ENCODE measurements at places on chromosomes 1 and 21.
A peak's percentile ranks its signal among the peaks of the same experiment; 100 is the strongest.

DNA sequence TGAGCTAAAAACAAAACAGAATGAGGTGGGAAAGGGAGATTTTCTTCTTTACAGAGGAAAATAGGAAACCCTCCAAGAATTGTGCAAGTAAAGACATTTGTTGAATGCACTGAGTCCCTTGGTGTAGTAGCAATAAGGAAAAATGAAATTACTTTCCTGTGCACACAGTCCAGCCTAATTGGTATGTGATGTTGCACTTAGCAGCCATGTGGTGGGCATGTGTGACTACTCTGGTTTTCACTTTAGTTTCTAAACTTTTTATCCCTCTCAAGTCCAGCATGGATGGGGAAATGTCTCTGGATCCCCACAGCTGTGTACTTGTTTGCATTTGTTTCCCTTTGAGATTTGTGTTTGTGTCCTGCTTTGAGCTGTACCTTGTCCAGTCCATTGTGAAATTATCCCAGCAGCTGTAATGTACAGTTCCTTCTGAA lies 7.1 kb upstream of the AGO3 start:
- DNase-seq, result no peak

DNA sequence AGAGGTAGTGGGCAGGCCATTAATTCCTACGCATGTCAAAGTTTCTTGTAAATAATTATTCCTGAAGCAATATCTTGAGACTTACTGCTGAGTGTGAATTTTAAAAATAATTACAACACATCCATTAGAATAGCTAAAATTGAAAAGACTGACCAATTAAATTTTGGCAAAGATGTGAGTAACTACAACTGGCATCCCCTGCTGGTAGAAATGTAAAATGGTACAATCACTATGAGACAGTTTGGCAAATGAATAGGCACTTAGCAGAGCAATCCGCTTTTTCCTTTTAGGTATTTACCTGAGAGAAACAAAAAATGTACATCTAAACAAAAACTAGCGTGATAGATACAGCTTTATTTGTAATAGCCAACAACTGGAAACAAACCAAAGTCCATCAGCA lies 798.9 kb downstream of the BRINP3 start:
- no peak for DNase-seq

DNA sequence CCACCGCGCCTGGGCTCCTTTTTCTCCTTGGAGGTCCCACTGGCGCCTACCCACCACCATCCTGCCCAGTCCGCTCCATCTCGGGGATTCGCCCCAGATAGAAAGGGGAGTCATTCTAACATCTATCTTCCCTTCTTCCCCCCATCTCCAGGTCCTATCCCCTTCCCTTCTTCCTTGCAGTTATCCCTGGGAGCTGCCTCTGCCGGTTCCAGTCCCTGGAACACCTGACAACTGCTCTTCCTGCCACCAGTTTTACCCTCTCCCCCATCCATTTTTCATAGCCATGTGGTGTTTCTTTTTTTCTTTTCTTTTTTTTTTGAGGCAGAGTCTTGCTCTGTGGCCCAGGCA lies 12.0 kb upstream of the COL16A1 start:
- DNase-seq, result no peak

GRCh38 chr1:20717452-20718342 lies at the start of gene KIF17:
TSS of gene KIF17 (minus strand) at chr1:20718007. CDS start at chr1:20717706, 301 bp downstream.
- DNase-seq, result no peak

- peak; percentile 65 for DNase-seq
These were observed 415 bp upstream of the F11R start for GRCh38 chr1:161021165-161021969.

DNA sequence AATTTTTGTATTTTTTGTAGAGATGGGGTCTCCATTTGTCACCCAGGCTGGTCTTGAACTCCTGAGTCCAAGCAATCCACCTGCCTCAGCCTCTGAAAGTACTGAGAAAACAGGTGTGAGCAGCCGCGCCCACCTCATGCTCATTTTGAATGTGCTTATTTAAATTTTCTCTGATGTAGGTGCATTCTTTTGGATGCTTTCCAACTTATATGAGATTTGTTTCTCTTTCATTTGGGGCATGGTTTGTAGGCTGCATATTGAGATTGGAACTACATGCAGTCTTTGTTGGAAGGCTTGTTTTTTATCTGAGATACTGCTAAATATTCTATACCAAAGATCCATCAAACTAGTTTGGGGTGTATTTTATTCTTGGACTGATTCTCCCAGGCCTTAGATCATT lies 81.0 kb upstream of the IVNS1ABP start:
- no peak for DNase-seq

DNA sequence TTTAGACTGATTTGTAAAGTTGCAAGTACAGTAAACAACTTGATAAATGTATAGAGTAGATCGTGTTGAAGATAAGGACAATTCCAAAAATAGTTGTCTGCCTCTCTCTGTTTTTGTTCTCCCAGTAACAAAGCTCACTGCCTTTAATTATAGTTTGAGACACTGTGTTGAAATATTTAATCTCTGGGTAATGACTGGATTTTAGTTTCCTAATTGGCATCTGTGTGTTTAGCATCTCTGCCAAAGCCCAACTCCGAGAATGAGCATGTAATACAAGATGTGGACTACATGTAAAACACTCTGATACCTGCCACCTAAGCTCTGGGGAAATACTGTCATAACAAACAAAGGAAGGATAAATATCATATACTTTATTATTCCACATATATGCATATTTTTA lies 27.7 kb upstream of the SDE2 start:
- DNase-seq, result no peak

GRCh38 chr1:175343945-175344344 lies 151.4 kb upstream of the KIAA0040 start:
- DNase-seq, result no peak

Measured in cortex of kidney (tissue), 1 donor.